ENCODE measurements at places on chromosomes 11 and 22.

DNA sequence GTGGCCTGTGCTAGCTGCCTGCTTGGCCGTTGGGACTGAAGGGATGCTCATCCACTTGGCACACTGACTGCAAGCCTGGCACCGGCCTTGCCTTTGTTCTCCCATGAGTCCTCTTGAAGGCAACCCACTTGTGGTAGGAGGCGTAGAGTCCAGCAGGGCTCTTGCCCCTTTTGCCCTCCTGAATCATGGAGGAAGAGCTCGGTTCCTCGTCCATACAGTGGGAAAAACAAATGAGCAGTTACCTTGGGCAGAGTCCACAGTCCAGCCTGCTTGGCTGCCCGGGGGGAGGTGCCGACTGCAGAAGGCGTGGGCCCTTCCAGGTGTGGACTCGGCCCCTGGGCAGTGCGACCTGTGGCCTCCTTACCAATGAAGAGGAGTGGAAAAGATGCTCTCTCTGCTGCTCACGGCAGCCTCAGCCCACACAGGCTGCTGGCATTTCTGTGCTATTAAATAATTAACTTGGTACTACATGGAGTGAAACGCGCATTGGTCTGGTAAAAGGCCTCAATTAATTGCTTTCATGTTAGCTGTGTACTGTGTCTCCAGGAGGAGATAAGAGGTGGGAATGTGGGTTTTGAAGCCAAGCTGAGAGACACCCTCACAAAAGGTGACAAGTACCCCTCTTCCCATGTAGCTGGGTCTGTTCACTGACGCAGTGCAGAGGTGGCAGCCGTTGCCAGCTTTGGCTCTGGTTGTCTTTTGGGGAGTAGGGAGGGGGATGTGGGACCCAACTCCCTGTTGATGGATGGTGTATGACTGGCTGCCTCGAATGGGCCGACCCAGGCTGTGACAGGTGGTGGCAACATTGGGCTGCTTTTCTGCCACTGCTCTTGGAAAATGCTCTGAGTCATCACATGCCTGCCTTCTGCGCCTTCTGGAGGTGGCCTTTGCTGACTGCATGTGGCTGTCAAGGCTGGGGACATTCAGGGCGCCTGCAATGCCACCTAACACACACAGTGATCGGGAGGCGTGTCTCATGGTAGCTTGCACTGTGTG is 26.8 kb upstream of the B3GAT1 start:
- no peak for ATAC-seq

DNA sequence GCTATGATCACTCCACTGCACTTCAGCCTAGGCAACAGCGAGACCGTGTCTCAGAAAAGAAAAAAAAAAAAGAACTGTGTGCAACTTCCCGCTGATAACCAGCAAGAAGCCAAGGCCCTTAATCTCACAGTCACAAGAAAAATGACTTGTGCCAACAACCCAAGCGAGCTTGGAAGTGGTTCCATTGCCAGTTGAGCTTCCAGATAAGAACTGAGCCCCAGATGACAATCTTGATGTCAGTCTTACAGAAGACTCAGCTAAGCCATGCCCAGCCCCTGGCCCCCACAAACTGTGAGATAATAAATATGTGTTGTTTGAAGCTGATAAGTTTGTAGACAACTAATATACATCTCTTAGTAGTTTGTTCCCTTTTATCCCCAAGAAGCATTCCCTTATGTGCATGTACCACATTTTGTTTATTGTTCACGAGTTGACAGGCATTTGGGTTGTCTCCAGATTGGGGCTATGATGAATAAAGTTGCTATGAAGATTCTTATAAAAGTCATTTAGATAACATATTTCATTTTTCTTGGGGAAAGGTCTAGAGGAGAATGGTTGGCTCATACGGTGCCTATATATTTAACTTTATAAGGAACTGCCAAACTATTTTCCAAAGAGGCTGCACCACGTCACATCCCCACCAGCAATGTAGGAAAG is 85.9 kb downstream of the TIMP3 start:
- no peak for ATAC-seq

DNA sequence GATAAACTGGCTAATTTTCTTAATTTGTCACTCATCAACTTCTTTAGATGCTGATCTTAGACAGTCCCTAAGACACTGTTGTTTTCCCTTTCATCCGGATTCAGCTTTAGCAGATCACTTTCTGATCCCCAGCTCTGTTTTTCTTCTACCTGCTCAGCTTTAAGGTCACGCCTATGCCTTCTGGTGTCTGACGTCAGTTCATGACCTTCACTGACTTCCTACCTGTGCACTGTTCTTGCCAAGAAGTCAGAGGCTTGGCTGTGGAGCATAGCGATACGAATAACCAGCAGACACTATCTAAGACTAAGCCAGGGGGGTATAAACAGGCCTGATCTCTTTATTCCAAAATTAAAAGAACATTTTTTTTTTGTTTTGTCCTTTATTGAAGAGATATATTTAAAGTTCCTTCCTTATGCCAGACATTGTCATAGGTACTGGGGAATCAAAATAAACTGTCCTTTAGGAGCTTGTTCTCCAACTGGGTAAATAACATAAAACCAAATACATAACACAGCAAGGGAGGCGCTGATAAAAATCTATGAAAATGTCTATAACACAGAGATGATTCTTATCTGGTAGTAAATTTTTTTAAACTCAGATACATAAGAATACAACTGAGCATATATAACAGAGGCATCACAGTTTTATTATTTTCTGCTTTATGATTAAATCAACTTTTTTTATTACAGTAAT is 352.2 kb upstream of the CTSC start:
- no peak for ATAC-seq

DNA sequence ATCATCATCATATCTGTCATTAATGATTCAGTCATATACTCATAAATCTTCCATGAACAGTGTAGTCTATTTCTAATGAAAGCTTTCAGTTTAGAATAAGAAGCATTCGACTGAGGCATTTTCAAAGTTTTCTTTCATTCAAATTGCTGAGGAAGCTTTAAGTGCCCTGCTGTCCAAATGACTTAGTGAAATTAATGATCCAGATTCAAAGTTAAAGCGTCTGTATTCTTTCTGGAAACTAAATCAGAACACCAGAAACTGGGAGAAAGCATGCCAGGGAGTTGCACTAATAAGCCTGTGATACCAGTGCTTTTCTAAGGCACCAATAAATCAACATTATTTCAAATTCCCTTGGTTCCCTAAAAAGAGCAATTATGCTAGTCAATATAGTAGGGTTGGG is 367.8 kb upstream of the ANO5 start:
- ATAC-seq: no peak

DNA sequence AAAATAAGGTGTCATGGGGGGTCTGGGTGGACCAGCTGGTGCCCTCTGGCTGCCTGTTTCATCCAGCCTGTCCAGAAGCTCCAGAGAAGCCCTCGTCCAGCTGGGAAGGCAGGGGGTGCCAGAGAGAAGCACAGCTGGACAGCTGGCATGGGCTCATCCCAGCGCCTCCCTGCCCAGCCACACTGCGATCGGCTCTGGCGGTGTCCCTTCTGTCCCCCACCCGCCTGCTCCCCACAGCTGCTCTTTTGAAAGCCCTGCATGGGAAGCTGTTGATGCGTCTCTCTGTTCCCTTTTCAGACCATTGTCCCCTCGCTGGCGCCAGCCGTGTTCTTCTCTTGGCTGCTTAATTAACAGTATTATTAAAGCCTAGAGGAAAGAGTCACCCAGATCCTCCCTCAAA is 86.5 kb downstream of the MN1 start:
- no peak for ATAC-seq

DNA sequence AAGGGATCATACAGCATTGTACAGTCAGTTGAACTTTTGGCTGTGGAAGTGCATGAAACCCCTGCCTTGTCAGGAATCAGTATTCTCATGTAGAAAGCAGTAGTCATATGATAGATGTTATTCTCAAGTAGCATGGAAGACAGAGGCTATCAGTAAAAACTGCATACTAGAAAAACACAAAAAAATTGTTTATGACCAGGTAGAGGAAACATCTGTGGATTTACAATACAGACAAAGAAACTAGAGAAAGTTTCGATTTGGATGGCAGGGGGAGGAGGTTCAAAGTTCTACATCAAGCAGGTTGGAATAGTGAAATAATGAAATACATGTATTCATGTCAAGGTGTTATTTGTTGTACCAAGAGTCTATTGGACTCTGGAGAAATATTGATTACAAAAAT is 212.3 kb upstream of the DDI1 start:
- no peak for ATAC-seq

DNA sequence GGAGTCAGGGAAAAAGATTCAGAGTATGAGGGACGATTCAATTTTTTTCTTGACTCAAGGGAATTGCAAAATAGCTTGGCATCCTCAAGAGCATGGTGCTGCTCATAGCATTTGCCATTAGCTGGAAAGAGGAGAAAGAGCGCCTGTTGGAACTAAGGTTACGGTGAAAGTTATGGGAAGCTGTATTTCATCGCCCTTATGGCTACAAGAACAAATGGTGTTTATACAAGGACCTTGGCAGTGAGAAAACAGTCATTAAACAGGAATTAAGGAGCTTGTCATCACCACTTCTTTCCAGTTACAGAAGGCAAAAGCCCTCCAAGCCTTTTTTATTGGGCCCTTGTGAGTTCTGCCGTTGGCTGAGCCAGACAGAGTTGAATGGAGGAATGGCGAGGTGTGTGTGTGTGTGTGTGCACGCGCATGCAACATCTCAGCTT is 74.2 kb downstream of the ALX4 start:
- no peak for ATAC-seq

DNA sequence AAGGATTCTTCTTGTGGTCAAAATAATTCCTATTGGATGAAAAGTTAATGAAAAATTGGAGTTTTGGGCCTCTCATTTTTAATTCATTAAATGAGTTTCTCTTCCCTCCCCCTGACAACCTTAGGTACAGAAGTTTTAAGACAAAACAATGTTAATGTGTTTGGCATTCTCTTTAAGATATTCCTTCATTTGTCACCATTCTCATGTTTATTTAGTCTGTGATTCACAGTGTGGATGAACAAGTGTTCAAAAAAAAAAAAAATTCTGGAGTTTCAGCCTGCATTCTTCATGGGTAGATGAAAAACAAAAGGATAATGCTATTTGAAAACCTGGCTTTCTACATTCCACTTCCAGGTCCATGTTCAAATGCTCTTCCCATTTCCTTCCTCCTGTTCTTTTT is 172.6 kb upstream of the LUZP2 start:
- no peak for ATAC-seq

GRCh38 chr11:27408246-27408800 is 45.3 kb upstream of the CCDC34 start:
- ATAC-seq: no peak

DNA sequence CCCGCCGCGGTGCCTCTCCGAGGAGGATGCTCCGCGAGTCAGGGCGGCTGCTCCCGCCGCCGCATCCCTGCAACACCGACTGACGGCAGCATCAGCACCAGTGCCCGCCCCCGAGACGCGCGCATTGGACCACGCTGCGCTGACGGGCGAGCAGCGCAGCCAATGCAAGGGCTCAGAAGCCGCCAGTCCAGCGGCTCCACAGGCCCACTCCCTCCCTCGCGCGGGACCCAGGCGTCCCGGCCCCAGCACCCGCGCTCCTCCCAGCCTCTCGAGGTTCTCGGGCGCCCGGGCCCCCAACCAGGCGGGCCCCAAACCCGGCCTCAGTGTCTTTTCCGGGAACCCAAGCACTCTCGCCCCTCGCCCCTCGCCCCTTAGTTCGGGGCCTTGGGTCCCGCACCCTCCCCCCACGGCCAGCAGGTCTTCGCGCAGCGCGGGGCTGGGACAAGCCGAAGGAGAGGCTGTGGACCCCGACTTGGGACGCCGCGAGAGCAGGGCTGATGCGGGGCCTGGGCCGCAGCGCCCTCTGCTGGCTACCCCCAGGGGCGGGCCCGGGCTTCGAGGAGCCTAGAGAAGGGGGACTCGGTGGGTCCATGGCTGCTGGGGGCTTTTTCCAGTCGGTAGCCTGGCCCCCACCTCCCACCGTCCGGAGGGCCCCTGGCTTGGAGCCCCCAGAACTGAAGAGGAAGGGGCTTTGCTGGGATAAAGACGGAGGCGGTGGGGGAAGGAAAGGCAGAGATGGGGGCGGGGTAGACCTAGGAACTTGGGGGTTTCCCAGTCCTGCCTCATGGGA is at the start of gene NRXN2:
Gene NRXN2, minus strand, starts transcription at position 81 of the 790 bp plus-strand sequence. CDS start 9,498 bp downstream, outside the sequence.
- ATAC-seq: peak; percentile 94

DNA sequence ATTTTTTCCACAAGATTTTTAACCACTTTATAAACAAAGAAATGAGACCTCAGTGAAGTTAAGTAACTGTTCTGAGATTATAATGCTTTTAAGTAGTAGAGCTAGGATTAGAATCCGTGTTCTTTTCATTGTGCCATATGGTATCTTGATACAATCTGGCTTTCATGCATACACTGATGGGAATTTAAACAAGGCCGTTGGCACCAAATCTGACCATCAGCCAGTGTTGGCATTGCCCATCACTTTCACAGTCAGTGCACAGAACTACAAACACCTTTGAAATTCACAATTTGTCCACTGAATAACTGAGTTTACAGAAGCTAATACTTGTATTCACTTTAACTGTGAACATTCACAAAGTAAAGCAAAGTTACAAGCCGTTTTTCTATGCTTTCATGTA is 1228.0 kb downstream of the TBC1D22A start:
- no peak for ATAC-seq

DNA sequence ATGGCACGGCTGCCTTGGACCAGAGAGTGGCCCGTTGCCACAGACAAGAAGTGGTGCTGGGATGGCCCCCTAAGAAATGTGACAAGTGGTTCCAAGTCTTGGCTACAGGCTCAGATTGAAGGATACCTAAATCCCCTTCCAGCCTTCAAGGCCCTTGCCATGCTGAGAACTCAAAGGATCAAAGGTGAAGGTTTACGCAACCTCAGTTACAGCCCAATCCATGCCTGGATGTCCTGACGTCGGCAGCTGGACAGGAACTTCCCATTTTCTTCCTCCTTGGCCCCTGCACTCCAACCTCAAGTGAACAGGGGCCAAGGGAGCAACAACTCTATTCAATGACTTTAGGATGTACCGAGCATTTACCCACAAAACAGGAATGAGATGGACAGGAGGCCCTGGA is 95.4 kb downstream of the DHCR7 start:
- ATAC-seq: no peak

GRCh38 chr11:86746514-86746913 is 53.8 kb upstream of the PRSS23 start:
- ATAC-seq: no peak

DNA sequence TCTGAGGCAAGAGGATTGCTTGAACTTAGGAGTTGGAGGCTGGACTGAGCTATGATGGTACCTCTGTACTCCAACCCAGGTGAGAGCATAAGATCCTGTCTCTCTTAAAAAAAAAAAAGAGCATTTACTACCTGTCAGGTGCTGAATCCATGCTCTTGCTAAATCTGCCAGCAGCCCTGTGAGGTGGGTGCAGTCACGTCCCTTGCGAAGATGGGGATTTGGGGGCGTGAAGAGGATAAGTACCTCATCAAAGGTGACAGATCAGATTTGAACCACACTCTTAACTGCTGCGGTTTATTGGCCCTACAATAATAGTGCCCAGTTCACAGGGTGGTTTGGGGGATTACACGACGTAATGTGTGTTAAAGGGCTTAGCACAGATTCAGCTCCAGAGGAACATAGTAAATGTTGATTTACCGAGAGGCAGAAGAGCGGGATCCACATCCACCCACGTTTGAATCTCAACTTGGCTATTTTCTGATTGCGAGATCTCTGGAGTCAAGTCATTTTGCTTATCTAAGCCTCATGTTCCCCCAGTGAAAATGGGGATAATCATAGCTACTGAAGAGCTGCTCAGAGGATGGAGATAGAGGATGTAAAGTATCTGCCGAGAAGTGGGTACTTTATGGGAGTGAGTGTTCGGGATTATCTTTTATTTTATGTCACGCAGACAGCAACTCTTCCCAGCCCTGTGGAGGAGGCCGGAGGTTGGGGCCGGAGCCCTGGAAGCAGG is 28.1 kb upstream of the LRRC10B start:
- ATAC-seq: no peak
